ENCODE measurements at places on chromosomes 2 and 18. TPM values are rescaled to one million over a fixed set of nuclear protein-coding genes. Genes with fewer than 3 reads are reported as not detected.

DNA sequence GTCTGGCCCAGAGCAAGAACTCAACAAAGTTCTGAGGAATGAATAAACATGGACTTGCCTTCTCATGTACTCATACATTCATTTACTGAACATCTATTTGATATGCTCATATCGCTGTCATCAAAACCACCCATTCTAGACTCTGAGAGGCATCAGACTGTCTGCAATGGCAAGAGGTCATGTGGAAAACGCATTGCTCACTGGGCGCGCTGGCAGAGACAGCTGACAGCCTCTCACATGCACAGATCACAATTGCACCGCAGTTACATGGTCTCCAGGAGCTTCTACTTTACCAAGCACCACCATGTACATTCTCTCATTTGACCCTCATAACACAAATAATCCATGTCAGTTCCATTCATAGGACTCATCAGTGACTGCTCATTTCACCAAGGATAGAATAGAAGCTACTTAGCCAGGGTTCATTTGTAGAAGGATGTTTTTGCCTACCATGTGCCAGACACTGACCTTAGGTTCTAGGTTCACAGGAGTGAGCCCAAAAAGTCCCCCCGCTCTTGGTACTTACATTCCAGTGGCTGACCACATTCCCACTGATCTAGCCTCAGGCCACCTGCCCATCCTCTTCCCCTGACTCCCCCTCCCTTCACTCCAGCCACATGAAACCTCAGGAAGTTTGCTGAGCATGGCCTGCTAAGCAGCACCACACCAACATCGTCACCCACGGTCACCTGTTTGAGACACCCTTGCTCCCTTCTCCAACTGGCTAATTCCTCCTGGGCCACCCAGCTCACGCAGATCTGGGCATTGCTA, 6.1 kb downstream of the FAM124B start:
- no peak for DNase-seq

GRCh38 chr2:216346781-216347180, 25.5 kb downstream of the MARCHF4 start:
- no peak for DNase-seq

DNA sequence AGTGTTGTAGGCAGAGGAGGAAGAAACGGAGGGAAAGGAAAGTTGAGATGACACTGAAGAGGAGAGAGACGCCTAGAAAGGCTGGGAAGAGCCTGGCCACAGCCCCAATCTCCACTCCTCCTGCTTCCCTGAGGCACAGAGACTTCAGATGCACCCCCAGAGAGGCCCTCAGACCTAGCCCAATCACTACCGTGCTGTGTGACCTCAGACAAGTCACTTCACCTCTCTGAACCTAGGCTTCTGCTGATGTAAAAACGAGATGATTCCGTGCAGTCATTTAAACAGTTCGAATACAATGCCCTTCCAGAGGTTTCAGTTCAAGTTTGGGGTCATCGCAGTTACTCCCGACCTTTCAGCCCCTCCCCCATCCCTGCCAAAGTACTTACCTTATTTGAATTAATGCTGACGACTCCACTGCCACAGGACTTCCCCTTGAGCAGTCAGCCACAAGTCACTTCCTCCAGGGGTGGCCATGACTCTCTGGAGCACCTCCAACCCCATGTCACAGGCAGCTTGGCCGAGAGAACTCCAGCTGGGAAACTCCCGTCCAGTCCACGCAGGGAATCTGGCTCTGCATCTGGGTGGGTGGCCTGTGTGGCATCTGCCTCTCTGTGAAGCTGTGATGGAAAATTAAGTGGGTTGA, 105.2 kb upstream of the ID2 start:
- no peak for DNase-seq

- DNase-seq = no peak
Observed at GRCh38 chr2:217790195-217790594, 212.6 kb downstream of the TNS1 start.

GRCh38 chr2:203185864-203186263, 53.0 kb upstream of the CYP20A1 start:
- DNase-seq = no peak

DNA sequence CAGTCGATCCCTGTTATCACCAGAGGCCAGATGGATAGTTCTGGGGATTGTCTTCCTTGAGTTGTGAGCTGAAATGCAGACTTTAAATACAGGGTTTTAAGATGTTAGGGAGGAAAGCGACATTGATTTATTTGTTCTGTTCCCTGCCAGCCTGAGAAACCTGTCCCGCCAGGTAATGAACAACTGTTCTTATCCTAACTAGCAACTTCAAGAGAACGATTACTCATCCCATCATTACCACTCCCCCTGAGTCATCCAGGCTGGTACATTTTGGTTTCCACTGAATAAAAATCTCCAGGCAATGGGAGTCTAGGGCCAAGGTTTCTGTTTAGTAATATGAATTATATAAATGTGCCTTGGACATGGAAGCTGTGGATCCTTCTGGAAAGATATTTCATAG, 131.2 kb downstream of the LYPD6B start:
- no peak for DNase-seq

- no peak for DNase-seq
Observed at GRCh38 chr2:582792-583528, 94.2 kb downstream of the TMEM18 start.

GRCh38 chr2:224469374-224469964, 67.6 kb upstream of the FAM124B start:
- peak; percentile 10 for DNase-seq

DNA sequence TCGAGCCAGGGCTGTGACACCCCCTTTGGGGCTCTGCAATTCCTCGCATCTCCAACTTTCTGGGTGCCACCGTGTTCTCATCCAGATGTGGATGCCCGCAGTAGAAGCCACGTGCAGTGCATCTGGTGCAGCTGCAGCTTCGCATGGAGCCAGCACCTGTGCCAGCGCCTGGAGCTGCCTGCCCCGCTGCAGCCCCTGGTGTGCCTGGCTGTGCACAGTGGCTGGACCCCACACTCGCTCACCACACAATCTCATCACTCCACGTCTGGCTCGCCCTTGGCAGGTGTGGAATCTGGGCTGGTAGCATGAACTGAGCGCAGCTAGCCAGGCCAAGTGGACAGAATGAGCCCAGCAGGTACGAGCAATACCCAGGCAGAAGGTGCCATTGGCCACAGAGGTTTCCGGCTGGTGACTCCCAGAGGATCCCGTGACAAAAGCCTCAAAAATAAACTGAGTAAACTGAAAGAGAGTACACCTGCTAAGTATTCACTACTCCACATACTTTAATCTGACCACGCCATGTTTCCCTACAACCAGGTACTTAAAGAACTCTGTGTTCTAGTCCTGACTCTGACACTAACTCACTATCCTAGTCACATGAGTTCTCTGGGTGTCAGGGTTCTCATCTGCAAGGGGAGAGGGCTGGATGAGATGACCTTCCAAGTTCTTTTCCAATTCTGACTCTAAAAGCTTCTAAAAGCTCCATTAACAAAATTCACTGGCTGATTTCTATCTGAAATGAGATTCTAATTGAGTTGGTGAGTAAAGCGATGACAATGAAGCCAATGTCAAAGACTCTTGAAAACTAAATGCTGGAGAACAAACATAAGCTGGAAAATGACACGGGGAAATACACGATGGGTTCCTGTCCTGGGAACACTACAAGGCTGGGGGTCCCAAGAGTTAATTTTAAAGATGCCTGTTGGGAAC, 37.1 kb downstream of the RNF152 start:
- DNase-seq = no peak

The RGPD4 gene
- not detected for total RNA-seq

The CAVIN2 gene
- 0.74 TPM for total RNA-seq

The ZNF532 gene
- 66.5 TPM for total RNA-seq
